Ecto neural progenitor cell (in vitro differentiated cells): ENCODE measurements at places on chromosomes 1 and 21.

DNA sequence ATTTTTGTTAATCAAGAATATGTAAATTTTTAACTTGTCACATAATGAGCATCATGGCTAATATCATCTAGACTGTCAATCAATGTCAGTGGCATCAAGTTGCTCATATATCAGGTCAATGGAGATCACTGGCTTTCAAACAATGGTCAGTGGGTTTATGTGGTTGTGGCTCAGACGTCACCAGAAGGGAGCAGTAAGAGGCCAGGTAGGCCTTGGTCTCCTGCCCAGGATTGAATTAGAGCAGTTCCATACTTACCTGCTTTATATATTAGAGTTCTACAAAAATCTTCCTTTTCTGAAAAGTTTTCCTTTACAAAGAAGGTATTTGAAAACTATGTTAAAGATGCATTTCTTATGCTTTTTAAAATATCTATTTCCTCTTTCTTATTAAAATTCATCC, 206.3 kb upstream of the B3GALT2 start:
- DNase-seq, result no peak

DNA sequence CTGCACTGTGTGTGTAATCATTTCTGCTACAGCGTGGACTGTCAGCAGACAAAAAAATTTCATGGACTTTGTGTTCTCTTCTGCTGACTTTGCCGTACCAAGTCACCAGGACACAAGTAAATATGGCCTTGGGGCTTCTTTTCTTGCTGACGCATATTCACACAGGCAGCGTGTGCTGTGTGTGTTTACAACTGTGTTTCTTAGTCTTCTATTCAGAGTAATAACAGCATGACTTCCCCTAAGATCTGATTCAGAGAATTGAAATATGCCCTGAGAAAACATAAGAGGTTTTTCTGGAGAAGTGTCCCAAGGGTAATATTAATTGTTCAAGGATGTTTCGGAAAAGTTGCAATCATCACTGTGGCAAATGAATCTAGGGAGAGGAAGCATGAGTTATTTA, 47.1 kb upstream of the DYNLT5 start:
- DNase-seq, result no peak

DNA sequence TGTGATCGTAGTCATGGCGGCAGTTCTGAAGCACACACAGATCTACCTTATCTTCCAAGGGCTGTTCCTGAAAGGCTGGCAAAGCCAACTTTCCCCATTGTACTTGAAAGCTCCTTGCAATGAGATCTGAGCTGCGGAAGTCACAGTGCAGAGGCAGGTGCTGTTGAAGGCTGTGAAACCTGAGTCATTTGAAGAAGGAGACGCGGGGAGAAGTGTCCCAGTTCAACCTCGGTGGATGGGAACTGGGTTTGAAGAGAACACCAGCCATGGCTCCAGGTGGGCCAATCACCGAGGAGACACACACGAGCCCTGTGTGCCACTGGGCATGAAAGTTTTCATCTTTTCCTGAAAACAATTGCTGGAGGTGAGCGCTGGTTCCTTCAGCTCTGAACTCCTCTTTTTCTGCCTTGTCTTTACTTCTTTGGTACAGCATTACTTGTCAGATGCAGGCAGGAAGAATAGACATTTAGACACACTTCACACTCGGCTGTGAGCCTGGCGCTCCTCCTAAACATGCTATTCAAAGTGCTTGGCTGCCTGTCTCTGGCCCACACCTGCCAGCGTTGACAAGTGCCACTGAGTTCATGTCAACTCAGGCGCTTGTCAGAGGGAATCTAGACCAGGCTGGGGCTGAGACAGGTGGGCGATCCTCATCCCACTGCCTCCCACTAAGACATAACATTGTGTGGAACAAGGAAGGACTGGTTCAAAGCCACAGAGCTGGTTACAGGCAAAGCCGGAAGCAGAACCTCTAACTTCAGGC, 25.7 kb upstream of the PDE9A start:
- no peak for DNase-seq

GRCh38 chr1:40507973-40508372, 594 bp upstream of the EXO5 start:
- no peak for DNase-seq

GRCh38 chr1:215358356-215358755, 208.7 kb upstream of the KCTD3 start:
- DNase-seq, result no peak

GRCh38 chr21:37184784-37185593, 82.1 kb downstream of the VPS26C start:
- no peak for DNase-seq

- DNase-seq, result no peak
These were observed 11.9 kb downstream of the PIGV start for GRCh38 chr1:26799479-26800142.

DNA sequence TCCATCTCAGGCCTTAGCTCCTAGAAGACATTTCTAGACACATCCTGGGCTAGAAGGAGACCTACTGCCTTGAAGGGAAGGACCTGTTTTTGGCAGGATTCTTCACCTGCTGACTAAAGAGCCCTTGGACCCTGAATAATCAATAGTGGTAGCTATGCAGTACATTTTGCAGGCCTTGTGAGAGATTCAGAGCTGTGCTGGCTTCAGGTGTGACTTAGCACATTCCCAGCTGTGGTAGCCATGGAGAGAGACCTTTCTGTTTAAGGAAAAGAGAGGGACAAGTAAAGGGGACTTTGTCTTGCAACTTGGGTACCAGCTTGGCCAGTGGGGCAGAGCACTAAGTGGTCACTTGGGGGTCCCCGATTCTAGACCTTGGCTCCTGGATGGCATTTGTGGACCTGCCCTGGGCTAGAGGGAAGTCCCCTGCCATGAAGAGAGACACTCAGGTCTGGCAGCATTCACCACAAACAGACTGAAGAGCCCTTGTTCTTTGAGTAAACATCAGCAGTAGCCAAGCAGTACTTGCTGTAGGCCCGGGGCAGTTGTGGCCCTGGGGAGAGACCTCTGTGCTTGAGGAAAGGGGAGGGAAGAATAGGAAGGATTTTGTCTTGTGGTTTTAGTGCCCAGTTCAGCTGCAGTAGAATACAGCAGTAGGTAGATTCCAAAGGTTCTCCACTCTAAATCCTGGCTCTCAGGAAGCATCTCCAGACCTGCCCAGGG, 26.2 kb upstream of the CD1A start:
- no peak for DNase-seq

DNA sequence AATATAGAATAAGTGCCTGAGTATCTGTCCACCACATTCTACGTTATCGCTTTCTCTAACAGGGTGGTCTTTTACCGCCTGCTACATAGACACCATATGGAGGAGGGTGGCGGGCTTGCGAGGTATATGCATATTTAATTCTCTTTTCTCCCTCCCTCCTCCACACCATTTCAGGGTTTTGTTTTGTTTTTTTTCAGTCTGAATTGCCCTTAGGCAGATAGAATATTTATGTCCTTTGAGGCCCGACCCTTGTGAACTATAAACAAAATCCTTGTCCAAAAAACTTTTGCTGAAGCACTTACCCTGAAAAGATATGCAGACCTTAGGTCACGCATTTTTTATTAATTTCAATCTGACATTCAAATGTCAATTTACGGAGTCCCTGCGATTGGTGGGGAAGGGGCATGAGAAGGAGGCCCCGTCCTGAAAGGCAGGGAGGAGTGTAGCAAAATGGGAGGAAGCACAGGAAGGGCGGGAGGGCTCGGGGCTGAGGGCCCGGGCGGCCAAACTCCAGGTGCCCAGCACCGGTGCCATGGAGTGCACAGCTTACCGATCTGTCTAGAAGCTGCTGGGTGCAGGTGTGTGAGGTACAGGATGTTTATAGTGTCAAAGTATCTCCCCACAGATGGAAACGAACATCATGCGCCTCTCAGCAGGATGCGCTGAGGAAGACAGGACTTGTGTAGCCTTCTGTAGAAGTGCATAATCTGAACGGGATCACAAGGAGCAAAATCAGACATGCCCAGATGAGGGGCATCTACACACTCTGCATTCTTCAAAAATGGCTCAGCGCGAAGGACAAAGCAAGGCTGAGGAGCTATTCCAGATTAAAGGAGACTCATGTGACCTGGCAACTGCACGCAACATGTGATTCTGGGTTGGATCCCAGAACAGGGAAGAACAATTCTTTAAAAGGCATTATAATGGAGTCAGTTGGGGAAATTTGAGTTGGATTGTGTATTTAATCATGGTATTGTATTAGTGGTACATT, 68.8 kb upstream of the LYST start:
- DNase-seq, result no peak

GRCh38 chr1:173400387-173400995, 76.6 kb upstream of the PRDX6 start:
- no peak for DNase-seq

- peak; percentile 93 for DNase-seq
These were observed 21.1 kb upstream of the SRSF4 start for GRCh38 chr1:29202584-29203340.

DNA sequence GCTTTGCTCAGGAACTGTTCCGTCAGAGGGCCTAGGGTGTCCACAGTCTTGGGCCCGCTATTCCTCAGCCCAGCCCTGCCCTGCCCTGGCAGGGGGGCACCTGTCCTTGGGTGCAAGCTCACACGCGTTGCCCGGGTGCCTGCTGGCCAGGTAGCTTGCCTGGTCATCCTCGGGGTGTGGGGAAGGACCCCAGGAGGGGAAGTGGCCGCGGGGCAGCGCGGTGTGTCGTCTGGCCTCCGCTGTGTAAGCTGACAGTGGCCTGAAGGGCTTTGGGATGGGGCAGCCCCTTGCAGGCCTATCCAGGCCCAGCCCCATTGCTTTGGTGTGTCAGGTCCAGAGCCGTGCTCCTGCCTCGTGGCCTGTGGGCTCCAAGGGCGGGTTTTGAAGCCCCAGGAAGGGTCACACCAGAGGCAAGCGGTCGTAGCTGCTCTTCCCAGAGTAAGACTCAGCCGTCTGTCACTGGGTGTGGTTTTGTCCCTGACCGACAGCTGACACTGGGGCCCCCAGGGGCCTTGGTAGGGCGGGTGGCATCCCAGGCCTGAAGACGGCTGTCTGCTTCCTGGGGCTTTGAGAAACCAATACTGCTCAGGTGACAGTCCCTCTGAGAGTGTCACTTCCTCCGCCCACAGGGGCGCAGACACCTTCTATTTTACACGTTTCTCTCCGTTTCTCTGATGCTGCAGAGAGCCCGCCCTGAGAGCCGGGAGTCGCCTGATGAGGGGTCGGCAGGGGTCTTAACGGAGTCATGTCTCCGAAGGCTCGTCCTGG, 72.1 kb downstream of the SKI start:
- DNase-seq, result no peak

GRCh38 chr1:165632491-165632890, 1.5 kb downstream of the MGST3 start:
- no peak for DNase-seq

DNA sequence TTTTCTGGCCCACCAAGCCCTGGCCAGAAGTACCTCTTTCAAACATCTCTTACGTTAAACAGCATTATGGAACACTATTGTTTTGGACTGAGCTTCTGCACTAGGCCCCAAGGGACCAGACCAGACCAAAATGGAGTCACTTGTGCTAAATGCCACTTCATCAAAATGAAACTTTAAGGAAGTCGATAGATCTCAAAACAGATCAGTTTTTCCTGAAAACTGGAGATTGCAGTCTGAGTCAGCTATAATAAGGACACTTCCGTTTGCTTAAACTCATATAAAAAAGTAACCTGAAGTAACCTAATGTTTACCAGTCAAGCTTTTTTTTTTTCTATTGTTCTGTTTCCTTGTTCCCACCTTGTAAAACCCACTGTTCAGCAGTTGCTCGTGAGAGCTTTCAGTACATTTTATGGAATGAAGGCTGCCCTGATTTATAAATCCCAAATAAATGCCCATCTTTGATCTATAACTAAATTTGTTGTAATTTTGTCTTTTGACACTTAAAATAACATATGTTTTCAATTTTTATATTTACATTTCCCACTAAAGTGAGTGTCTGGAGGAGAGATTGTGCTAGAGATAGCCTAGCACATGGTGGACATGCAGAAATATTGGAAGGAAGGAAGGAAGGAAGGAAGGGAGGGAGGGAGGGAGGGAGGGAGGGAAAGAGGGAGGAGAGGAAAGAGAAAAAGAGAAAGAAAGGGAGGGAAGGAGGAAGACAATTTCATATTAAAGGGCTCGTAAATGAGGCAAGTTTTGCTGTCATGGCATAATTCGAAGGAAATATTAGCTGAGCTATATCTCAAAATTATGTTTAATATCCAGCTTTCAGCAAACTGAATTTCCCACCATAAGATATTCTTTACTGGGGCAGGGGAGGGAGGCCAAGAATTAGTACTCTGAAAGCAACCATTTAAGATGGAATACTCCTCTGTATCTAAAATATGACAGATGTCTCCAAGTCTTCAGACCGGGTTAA, 77.0 kb upstream of the CXADR start:
- DNase-seq, result no peak

GRCh38 chr21:46581780-46582307, 23.0 kb downstream of the S100B start:
- DNase-seq, result no peak

GRCh38 chr1:15693371-15693770, 9.3 kb downstream of the PLEKHM2 start:
- DNase-seq, result no peak

GRCh38 chr1:51946300-51946699, 44.2 kb downstream of the RAB3B start:
- DNase-seq, result no peak

DNA sequence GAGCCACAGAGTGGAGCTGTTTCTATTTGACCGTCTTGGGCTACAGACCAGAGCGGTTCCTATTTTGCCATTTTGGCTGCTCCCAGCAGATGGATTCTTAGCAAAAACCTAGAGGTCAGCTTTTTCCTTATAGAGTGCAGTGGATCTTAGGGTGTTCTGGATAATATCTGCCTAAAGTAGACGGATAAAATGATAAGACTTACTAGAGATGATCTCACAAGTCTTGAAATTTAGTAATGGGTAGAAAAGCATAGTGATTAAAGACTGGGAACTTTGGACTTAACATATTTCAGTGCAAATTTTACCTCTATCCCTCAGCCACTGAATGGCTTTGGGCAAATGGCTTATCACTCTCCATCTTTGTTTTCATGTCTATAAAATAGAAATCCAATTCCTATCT, 439.8 kb downstream of the ADGRL2 start:
- DNase-seq, result no peak

DNA sequence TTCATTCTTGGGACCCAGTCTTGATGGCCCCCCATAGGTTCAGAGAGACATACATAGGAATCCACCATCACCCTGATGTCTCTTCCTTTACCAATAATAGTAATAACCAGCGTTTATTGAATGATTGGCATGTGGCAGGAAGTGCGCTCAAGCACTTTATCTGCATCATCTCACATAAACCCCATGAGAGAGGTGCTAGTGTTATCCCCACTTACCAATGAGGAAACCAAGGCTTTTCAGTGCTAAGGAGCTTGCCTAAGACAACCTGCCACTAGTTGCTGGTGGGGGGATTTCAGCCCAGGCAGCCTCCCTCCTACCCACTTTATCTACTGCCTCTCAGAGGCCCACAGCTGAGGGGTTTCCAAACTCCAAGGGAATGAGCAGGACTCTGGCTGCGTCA, 7.7 kb downstream of the LGR6 start:
- DNase-seq, result no peak

DNA sequence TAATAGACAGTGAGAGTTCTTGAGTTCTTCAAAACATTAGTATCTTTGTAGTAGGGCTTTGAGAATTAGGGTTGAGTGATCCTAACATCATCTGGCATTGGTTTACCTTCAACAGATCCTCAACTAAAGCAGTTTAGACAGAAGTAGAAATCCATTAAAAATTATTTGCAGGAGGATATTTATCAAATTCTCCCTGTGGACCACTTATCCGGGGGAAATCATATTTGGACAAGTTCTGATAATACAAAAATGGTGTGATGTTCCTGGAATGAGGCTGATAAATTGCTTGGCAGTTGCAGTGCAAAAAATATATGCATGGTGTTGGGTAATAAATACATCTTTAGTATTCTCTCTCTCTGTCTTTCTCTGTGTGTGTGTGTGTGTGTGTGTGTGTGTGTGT, 115.1 kb upstream of the CHODL start:
- no peak for DNase-seq
